ENCODE measurements at places on chromosomes 6 and 20. TPM values are rescaled to one million over a fixed set of nuclear protein-coding genes. Genes with fewer than 3 reads are reported as not detected.

Gene ADGRF1
- total RNA-seq, result not detected

Gene RAB44
- not detected for total RNA-seq

Gene KIF3B
- 46.4 TPM for total RNA-seq

Gene KCNB1
- total RNA-seq, result not detected

Gene ZNF831
- total RNA-seq, result 5.4 TPM

Gene RING1
- 36.4 TPM for total RNA-seq

Gene PRDM13
- not detected for total RNA-seq

Gene GSTA3
- not detected for total RNA-seq

All from activated CD8-positive, alpha-beta memory T cell treated with anti-CD3 and anti-CD28 coated beads for 36 hours (primary cell).